Myocyte (in vitro differentiated cells): ENCODE measurements at places on chromosomes 7 and 10.

DNA sequence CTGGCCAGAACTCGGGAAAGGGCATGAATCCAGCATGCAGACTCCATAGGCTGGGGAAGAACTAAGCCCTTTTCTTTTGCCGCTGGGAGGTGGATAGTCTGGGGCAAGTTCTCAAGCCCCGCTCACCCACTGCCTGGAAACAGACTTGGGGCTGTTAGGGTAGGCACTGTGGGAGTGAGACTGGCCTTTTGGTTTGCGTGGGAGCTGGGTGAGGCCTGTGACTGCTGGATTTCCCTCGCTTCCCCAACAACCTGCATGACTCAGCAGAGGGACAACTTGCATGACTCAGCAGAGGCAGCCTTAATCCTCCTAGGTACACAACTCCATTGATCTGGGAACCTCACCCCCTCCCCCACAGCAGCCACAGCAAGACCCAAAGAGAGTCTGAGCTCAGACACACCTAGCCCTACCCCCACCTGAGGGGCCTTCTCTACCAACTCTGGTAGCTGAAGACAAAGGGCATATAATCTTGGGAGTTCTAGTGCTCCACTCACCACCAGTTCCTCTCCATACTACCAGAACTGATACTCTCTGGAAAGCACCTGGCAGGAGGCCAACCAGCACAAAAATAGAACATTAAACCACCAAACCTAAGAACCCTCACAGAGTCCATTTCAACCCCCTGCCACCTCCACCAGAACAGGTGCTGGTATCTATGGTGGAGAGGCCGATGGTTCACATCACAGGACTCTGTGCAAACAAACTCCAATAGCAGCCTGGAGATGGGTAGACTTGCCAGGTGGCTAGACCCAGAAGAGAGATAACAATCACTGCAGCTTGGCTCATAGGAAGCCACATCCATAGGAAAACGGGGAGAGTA is 81.4 kb upstream of the LAMB4 start:
- peak; percentile 94 for DNase-seq

GRCh38 chr7:142033154-142033553 is 37.5 kb downstream of the MGAM start:
- no peak for DNase-seq

GRCh38 chr10:102368077-102368476 is 27.4 kb upstream of the NFKB2 start:
- no peak for DNase-seq

DNA sequence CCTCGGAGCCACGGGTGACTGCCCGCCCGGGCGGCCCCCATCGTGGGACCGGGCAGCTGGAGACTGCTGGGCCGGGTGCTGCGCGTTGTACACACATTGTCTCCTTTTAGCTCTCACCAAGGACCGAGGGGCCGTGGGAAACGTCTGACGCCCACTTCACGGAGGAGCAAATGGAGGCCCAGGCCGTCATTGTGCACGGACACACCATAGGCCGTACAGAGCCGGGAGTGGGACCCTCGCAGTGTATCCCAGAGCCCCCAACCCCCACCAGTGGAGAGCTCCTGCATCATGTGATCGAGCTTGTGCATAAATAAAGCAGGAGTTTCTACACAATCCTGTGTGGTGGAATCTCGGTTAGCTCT is 722 bp downstream of the DENND10 start:
- peak; percentile 23 for DNase-seq

GRCh38 chr10:78415111-78415510 is 381.4 kb downstream of the RPS24 start:
- DNase-seq: no peak

GRCh38 chr7:156223935-156224832 is 411.9 kb upstream of the SHH start:
- no peak for DNase-seq

DNA sequence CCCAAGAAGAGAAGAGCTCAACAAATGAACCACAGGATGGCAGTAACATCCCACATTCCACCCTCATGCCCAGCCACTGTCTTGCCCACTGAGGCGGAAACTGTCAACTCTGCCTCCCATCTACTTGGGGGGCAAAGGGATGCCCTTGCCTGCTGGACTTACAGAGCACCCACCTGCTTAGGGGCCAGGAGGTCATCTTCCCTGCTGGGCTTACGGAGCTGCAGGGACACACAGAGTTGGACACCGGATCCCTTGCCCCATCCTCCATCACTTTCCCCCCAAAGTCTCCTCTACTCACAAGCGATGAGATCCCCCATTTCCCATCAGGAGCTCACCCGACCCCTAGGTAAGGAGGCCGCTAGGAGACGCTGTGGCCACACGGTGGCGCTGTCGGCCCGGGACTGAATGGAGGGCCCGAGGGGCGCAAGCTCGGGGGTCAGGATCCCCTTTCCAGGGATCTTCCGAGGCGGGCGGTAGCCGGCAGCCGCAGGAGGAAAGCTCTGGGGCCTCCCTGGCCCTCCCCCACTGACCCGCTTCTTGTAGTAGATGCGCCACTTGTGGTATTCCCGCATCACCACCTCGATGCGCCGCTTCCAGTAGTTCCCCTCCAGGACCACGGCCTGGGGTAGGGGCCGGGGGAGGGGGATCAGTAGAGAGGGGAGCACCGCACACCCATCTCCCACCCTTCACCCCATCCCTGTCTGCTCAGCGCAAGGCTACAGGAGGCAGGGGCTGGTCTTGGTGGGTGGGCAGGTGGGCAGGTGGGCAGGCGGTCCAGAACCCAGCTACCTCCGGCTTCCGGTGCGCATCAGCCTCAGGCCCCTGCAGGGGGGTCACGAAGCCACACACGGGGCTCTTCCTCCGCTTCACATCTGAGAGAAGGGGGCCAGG is 17.3 kb downstream of the MLXIPL start:
- peak; percentile 70 for DNase-seq

- DNase-seq: no peak
These were observed 1683.8 kb downstream of the REEP3 start for GRCh38 chr10:65204999-65205398.

GRCh38 chr7:14622559-14622958 is 280.0 kb downstream of the DGKB start:
- DNase-seq: no peak

DNA sequence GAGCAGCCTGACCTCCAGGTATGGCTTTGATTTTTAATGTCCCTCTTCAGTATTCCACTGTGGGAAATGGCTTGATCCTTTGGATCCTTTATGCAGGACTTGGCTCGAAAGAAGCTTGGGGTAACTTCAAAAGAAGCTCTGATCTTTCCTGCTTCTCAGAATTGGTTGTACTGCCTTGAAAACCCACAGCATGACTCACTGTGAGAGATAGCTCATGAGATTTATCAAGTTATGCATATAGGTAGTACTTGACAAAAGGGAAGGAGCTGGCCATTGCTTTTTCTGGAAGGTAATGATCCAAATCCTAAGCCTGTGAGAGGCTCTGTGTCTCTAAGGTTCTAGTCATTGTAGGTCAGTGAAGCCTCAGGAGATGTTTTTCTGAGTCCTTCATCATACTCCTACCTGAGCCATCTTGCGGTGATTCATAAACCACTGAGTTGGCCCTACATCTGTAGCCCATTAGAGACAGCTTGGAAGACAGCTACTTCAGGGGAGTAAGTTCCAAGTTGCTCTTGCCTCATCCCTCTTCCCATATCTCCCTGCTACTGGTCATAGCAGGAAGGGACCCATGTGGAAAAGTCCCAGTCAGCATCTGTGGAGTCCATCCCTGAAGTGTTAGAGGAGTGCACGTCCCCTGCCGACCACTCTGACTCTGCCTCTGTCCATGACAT is 36.7 kb upstream of the NFKB2 start:
- DNase-seq: no peak

- DNase-seq: no peak
These were observed 99.3 kb downstream of the FAM53B start for GRCh38 chr10:124644771-124645415.

DNA sequence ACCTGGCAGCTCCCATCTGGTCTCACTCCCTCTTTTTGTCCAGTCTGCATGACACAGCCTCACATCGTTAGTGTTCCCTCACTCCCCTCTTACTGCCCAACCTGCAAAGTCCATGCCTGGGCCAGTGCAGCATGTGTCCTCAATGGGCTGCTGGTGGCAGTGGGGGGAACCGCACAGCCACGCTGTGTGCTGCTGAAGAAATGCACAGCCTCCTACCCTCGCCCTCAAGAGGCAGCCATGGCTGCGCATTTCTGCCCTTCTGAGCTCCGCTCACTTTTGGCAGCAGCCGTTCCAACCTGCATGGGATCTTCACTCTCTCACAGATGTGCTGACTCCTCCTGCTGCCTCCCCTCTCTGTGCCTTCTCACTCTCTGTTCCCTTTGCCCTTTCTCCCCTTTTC is 103.4 kb downstream of the EGFR start:
- DNase-seq: no peak

DNA sequence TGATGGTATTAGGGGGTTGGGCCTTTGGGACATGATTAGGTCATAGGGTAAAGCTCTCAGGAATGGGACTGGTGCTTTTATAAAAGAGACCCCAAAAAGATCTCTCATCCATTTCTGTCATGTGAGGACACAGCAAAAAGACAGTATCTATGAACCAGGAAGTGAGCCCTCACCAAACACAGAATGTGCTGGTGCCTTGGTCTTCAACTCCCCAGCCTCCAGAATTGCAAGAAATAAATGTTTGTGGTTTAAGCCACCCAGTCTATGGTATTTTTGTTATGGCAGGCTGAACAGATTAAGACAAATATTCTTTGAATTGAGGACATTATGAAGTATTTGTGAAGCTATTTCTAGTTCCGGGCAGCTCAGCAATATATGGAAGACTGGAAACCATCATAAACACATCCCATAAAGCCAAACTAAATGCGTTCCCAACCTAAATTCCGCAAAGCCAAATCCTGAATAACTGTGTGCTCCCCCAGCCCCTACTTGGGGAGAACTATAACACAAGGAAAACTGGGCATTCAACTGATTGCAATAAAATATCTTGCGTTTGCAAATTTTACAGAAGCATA is 153.7 kb downstream of the GALNT17 start:
- no peak for DNase-seq

DNA sequence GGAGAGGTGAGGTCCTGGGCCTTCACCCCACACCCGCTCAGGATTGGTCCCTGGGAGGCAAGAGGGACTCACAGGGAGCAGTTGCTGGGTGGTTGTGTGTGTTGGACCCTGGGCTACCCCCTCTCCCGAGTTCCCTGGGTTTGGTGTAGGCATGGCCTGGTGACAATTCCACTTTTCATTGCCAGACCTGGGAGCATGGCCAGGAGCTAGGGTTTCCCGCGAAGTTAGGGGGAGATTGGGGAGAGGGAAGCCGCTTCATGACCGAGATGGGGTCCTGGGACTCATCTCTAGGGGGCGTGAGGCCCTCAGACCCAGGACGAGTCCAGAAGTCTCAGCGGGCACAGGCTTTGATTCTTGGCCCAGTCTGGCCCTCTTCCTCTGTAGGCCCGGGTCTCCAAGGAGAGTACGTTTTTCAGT is 606 bp downstream of the PALD1 start:
- no peak for DNase-seq

DNA sequence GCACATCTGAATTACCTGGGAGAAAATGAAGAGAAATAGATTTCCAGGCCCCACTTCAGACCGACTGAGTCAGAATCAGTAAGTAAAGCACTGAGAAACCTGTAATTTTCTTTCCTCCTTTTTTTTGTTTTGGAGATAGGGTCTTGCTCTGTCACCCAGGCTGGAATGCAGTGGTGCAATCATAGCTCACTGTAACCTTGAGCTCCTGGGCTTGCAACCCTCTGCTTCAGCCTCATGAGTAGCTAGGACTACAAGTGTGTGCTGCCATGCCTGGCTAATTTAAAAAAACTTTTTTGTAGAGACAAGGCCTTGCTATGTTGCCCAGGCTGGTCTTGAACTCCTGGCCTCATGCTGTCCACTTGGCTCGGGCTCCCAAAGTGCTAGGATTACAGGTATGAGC is 260.2 kb downstream of the STK31 start:
- DNase-seq: no peak

GRCh38 chr7:107696330-107696946 is 35.8 kb downstream of the SLC26A4 start:
- DNase-seq: no peak

GRCh38 chr10:63200431-63200830 is 67.3 kb downstream of the NRBF2 start:
- DNase-seq: no peak

DNA sequence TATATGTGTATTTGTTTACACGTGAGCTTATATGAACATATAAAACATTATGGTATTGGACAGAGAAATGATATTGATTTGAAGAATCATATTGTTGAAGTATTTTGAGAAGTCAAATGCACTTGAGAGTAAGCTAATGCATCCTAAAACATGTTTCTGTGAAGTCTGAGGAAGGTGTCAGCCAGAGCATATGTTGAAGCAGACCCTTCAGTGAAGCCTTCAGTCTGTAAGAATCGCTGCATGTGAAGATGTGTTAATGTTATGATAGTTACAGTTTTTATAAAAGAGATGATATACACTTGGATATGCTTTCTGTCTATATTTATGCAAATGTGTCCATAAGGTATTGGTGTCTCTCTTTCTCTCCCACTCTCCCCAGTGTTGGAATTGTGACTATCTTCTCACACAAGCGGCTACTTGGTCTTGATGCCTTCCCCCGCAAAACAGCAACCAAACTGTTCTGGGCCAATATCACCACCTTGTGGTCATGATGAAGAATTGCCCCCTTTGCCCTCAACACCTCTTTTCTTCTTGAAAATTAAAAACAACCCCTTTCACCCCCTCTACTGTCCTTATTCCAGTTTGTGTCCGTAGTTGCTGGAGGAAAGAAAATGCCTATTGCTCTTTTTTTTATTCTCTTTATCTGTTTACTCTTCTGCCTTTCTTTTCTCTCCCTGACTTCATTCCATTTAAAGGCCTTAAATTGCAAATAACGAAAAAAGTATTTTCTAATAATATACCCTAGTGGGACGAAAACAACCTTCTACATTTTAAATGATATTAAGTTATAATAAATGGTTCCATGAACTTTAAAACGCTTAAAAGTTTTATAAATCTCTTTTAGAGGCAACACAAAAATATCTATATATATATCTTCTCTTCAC is 64.9 kb downstream of the IKZF1 start:
- no peak for DNase-seq

DNA sequence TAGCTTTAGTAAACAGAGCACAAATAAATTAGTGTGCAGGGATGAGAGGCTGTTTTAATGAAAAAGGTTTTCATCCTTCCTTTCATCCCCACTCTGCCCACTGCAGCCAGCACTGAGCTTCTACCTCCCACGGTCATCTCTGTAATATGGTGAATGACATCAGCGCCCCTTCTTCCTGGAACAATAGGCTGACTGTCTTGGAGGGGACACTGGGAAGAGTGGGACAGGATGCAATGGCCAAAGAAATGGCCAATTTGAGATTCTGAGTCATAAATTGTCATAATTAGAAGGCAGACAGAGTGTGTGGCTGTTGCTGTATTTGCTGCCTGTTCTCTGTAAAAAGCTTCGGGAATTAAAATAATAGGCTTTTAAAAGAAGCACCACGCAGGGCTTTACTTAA is 126.7 kb upstream of the CALN1 start:
- peak; percentile 41 for DNase-seq

- DNase-seq: no peak
These were observed 12.4 kb downstream of the BCAP29 start for GRCh38 chr7:107592361-107593024.

- no peak for DNase-seq
These were observed 7.7 kb downstream of the SH2D4B start for GRCh38 chr10:80545258-80545881.

- no peak for DNase-seq
These were observed 42.4 kb upstream of the NANOS1 start for GRCh38 chr10:118986815-118987790.
